ENCODE measurements at places on chromosomes 1 and 21. TPM values are rescaled to one million over a fixed set of nuclear protein-coding genes. Genes with fewer than 3 reads are reported as not detected.
A peak's percentile ranks its signal among the peaks of the same experiment; 100 is the strongest.

Gene THEM5
- total RNA-seq: not detected

Gene RIPPLY3
- not detected for total RNA-seq

Gene MCOLN3
- total RNA-seq: 0.44 TPM

Gene PGBD5
- 10.6 TPM for total RNA-seq

Gene NES
- total RNA-seq: 164 TPM

Gene OSCP1
- total RNA-seq: 7.1 TPM

Gene REN
- not detected for total RNA-seq

DNA sequence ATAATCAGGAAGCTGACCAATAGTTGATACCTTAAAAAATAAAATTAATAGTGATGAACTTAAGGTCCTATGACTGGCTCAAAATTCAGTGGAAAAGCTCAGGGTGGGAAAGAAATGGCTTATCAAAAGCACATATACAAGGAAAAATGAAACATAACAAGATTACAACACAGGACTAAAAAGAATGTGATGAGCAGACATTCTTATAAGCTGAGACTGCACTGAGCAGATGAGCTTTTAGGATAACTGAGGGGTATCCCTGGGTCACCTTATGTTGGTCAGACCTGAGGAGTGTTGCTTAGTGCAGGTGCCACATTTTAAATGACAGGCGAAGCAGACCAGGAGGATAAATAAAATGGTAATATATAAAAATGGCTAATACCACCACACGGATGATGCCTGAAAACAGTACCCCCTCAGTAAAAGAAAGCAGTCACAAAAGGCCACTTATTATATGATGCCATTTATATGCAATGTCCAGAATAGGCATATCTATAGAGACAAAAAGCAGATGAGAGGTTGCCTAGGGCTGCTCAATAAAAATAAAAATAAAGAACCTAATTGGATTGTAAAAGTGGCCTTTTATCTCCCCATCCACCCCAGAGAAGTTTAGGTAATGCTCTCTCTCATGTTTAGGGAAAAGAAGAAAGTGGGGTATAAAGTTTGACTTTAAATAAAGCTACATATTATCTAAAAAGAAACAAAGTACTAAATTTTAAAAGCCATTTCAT, 163.9 kb downstream of the SLC45A1 start:
- no peak for DNase-seq

DNA sequence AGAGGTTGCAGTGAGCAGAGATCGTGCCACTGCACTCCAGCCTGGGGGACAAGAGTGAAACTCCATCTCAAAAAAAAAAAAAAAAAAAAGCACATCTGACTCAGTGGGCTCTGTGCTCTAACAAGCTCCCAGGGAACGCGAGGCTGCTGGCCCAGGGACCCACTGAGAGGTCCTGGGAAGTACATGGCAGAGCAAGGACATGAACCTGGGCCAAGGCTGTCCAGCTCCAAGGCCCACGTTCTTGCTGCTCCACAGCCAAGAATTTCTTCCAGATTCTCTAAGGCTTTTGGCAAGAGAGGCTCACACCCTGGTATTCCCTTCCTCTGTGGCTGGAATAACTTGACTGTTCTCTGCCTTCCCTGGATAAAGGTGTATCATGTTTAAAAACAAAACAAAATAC, 15.4 kb upstream of the AGTRAP start:
- no peak for DNase-seq

DNA sequence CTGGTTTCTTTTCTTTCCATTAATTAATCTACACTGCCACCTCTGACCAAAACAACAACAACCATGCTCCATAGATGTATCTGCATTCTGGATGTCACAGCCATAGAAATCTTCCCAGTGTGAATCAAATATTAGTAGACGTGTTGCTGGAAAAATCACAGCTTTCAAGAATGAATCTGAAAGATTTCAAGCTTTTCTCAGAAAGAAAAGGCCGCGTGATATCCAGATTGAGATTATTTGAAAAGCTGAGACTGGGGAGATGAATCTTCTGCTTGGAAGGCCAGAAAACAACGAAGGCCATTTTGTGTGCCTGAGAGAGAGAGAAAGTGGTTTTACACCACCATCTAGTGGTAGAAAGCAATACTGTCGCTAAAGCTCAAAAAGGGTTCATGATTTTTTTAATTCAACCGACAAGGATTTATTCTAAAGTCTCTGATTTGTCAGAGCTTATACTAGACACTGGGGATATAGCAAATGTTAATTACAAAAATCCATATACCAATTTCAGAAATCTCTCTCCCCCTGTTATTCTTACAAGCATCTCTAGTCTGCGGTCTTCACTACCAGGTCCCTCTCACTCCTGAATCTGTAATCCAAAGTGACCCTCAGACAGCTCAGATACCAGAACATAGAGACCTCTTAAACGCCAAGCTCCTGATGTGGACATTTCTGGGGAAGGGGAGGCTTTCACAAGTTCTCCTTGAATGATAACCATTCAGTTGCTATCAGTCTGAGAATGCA, 87.5 kb upstream of the SGIP1 start:
- DNase-seq: no peak

DNA sequence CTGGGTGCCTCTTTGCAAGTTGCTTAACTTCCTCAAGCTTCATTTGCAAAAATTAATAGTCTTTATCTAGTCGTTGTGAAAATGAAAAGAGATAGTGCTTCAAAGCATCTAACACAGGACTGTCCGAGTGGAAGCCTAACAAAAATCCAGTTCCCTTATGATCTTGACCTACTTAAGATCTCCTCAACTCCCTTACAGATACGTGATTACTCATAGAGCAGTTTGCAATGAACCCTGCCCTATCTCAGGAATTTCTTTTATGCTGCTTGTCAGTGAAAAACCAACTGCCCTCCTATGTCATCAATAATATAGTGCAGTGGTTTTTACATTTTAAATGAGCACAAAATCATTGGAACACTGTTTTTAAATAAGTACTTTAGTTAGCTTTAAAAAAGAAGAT, 314.3 kb downstream of the BACH1 start:
- DNase-seq: no peak

- no peak for DNase-seq
Observed at GRCh38 chr1:47212636-47213229, 19.3 kb downstream of the TAL1 start.

DNA sequence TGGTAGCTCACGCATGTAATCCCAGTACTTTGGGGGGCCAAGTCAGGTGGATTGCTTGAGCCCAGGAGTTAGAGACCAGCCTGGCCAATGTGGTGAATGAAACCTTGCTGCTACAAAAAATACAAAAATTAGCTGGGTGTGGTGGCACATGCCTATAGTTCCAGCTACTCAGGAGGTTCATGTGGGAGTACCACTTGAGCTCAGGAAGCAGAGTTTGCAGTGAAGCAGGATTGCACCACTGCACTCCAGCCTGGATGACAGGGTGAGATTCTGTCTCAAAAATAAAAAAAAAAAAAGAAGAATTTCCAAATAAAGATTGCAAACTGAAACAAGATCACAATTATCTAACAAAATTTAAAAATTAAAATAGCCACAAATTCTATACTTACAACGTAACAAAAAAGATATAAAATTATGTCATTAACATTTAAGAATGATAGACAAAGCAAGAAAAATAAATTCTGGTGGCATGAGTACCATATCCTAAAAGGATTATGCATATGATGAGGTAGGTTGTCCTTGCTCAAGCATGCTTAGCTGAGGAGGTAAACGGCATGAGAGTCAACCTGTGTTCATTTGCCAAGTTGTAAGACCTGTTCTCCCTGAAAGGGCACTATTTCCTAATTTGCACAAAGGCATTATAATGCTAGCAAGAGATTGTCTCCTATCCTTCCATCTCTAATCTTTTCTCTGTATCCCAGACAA, 20.2 kb downstream of the IPP start:
- DNase-seq: no peak

DNA sequence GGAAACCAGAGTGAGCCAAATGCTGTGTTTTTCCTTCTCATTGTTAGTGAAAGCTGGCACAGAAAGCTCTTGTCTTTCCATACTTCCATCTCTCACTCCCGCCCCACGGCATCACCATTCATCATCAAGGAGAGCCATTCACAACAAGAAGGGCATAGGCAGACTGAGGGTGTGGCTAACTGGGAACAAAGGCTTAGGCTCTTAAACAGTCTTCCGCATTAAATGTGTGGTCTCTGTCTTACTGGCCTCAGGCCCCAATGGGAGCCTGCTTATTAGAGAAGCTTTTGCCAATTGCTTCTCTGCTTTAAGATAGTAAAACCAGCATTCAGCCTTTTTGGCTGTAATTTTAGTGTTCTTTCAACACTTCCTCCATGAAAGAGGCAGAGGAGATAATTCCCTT, 51.4 kb downstream of the TNFSF18 start:
- DNase-seq: peak; percentile 16

GRCh38 chr1:6519935-6520671, 28.6 kb upstream of the PLEKHG5 start:
- DNase-seq: no peak

GRCh38 chr1:204712708-204713430, 27.3 kb upstream of the LRRN2 start:
- no peak for DNase-seq

DNA sequence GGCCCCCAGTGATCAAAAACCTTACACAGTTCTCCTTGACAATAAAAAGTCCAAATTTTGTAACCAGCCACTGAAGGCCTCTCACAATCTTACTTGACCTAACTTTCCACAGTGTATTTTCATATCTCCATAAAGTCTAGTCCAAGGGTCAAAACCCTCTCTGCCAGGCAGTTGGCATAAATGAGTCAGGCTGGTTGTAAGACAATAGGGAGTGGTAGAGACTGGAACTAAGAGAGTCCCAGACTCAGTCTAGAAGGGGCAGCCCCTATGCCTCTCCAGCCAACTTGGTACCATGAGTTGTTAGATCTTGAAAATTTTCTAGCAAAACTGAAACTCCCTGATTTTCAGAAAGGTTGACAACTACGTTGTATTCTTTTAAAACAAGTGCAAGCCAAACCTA, 21.0 kb downstream of the KIF21B start:
- DNase-seq: no peak

GRCh38 chr21:23968008-23968407, 1639.3 kb downstream of the MRPL39 start:
- no peak for DNase-seq

GRCh38 chr1:236281654-236282424, at the start of gene ERO1B:
Gene ERO1B, minus strand, starts transcription at chr1:236281958. Its CDS starts 175 bp downstream, at chr1:236281783.
- peak; percentile 98 for DNase-seq

GRCh38 chr21:32918478-32919120, 107.1 kb upstream of the OLIG2 start:
- no peak for DNase-seq

GRCh38 chr1:230236301-230237008, 169.4 kb downstream of the GALNT2 start:
- DNase-seq: no peak

DNA sequence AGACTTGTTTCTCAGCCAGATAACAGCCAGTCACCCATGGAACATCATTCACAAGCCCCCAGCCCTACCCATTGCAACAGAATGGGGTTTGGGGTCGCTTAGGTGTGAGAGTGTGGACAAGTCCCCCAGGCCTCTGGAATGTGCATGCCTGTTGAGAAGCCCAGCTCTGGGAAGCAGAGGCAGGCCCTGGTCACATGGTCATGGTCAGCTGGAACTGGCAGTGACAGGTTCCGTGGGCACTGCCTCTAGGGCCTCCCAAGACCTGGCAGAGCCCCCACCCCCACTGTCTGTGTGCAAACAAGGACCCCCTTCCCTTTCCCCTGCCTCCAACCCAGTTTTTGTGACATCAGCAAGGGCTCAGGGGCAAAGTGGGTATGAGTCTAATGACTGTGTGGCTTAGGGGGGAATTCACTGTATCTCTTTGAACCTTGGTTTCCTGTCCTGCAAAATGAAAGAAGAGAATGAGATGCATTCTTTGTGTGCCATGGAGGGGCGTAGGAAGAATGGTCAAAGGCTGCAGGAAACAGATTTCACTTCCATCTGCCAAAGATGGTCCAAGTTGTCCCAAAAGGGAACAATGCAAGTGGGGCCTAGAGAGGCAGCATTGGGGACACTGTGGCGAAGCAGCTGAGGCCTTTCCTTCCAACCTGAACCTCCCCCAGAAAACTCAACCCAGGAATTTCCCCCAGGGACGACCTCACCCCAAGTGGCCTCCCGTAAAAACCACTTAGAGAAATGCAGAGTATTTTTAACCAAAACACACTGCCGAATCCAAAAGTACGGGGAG, 34.7 kb upstream of the SELENON start:
- no peak for DNase-seq

- peak; percentile 20 for DNase-seq
Observed at GRCh38 chr21:33266789-33267135, 595 bp downstream of the IL10RB start.

Measured in left ventricle myocardium inferior (tissue), 1 donor.